Activated effector memory CD4-positive, alpha-beta T cell treated with Interleukin-2 at 50 U/mL for 16 hours (primary cell): ENCODE measurements at places on chromosomes 5 and 9.

DNA sequence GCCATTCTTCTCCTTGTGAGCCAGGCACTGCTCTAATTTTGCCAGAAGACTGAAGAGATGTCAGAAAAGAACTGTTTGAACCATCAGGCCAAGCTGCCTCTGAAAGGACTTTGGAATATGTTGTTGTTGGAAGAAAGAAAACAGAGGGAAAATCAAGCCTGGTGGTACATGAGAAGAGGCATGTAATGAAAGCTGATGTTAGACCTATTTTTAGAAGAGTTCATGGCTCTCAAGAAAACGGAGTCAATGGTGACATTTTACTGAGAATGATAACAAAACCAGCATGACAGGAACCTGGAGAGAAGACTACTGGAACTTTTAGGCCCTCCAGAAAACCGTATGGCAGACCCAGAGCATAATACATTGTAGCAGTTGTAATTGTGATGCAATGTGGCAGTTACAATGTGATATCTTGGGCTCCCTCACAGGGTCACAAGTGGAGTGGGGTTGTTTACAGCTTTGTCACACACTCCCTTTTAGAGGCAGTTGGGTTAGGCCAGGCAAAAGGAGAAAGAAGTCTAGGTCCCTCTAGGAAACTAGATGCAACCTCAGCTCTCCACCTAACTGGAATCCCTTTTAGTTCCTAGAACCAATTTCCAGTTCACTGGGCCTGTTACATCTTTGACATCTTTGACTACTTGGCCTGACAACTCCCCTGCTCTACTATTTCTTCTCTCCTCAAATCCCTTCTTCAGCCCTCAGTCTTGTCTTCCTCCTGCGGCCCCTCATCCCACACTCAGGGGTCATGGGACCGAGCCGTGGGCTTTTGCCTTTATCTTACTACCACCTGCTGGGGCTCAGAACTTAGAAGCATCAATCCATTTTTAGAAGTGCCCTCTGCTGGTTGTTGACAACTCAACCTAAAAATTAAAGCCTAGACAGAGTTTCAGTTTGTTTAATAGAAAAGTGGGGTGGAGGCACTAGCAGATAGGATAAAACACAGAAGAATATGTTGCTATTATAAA, 61.2 kb upstream of the JAK2 start:
- DNase-seq = no peak

- no peak for DNase-seq
Observed at GRCh38 chr5:80406980-80407734, 707 bp upstream of the ZFYVE16 start.

- DNase-seq = no peak
Observed at GRCh38 chr9:97741947-97742346, 44.8 kb upstream of the XPA start.

- no peak for DNase-seq
Observed at GRCh38 chr5:178106556-178107239, 6.6 kb upstream of the N4BP3 start.
